ENCODE measurements at places on chromosomes 3 and 15.

DNA sequence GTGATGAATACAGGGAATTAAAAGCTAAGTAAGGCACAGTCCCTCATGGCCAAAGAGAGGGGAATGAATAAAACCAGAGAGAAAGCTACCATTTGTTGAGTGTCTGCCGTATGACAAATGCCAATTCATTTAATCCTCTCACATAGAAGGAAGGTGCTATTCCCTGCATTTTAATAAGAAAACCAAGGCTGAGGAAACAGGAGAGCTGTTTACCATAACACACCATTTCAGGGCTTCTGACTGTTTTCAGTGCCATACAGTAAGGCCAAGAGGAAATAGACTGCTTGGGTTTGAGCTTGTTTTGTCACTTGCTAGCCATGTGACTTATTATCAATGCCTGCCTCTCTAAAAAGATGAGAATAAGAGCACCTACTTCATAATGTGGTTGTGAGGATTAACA lies 10.1 kb downstream of the BTBD1 start:
- DNase-seq, result no peak

DNA sequence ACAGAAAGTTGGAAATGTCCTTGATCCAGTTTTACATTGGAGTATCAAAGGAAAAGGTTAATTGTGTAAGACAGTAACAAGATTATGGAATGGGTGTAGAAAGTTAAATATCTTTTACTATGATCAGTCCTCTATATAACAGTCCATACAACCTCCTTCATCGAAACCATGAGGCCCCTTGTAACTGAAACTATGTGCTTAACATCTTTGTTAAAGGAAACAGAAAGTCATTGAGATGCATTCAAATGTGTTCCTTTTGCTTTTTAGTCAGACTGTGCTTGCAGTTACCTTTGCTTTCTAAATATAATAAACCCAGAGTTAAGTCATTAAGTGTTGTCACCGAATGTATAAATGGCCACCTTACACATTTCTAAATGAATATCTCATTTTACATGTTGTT lies 1298.5 kb downstream of the ROBO2 start:
- DNase-seq, result no peak

DNA sequence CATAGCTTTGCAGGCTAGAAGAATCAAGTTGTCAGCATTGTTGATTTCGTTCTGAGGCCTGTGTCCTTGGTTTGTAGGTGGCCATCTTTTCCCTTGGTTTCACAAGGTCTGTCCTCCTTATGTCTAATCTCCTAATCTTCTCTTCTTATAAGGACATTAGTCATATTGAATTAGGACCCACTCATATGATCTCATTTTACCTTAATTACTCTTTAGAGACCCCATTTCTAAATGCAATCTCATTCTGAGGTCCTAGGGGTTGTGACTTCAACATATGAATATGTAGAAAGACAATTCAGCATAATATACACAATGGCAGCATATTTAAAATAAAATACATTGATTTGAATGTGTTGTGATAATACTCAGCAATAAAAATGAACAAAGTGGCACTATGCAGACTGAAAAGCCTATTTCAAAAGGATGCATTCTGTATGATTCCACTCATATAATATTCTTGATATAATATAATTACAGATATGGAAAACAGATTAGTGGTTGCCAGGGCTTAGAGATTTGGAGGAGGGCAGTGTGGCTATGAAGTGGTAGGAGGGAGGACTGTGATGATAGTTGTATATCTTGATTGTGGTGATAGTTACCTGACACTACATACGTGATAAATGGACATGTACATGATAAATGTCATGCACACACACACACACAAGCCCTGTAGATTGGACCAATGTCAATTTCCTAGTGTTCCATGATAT lies 431.0 kb downstream of the EPHA6 start:
- DNase-seq, result no peak

DNA sequence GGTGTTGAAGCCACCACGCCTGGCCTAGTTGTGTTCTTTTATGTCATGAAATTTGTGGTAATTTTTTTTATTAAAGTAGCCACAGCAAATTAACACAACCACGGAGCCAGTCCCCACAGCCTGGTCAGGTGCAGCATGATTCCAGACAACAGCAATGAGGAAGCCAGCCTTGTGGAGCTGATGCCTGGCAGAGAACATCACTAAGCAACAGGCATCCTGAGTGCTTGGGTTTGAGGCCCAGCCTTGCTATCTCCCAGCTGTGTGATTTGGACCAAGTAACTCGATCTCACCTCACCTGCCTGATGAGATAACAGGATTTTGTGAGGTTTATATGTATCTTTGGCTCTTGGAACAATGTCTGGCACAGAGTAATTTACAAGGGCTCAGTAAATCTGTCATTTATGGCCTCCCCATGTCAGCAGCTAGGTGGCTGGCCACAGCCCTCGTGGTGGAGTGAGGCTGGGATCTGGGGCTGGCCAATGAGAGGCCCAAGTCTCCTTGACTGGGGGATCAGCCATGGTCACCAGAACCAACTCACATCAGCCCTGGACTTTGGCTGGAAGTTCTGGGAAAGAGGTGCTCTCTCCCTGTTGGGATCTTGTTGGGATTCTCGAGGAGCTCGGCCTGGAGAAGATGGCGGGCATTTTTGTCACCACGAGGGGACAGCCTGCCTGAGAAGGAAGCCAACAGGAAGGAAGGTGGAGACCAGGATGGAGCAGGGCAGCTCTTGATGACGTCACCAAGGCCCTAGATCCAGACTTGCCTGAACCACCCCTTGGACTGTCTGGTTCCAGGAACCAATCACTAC lies 22.8 kb upstream of the FLNB start:
- no peak for DNase-seq

GRCh38 chr3:133829310-133829707 lies 23.7 kb downstream of the SRPRB start:
- no peak for DNase-seq

DNA sequence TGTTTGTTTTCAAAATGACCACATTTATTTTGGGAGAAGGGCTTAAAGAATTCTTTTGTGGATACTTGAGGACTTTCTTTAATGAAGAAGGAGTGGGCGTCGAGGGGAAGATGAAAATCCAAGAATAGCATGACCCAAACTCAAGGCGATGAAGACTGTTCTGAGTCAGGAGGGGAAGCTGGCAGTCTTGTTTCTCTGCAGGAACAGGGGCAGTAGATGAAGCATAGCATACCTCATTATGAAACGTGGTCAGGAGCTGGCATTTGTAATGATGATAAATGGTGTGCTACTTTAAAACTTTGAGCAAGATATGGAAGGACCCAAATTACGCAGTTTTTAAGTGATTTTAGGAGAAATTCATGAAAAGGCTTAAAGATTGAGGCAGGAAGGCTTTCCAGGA lies 549.0 kb downstream of the IGSF11 start:
- DNase-seq, result no peak

GRCh38 chr3:17151598-17152373 lies 267.0 kb downstream of the PLCL2 start:
- peak; percentile 87 for DNase-seq

GRCh38 chr3:55164191-55164590 lies 236.3 kb upstream of the LRTM1 start:
- DNase-seq, result no peak

DNA sequence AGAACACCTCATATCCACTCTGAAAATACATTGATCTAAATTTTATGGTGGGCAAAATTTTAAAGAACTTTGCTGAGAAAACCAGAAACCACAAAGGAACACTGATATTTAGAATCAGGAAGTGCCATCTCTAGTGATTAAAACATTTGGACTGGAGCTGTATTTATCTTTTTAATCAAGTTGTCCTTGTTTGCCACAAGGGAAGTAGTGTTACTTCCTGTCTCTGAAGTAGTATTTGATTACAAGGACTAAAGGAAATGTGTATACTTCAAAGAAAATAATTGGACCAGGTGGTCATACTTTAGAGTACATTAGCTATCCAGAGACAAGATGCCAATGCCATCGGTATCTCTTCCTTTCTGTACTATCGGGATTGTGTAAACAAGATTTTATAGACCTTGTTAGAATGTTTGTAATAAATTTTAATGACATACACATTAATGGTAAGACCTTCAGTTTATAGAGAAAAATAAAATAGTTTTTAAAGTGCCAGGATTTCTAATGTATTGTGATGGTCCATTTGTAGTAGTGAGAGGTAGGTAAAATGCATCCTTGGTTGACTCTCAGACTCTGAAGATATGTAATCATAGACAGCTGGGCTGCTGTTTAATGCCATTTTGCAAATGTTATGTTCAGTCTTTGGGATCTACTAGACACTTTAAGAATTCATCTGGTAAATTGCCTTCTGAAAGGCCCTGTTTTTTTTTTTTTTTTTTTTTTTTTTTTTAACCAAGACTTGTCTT lies 131.9 kb downstream of the B3GALNT1 start:
- no peak for DNase-seq

DNA sequence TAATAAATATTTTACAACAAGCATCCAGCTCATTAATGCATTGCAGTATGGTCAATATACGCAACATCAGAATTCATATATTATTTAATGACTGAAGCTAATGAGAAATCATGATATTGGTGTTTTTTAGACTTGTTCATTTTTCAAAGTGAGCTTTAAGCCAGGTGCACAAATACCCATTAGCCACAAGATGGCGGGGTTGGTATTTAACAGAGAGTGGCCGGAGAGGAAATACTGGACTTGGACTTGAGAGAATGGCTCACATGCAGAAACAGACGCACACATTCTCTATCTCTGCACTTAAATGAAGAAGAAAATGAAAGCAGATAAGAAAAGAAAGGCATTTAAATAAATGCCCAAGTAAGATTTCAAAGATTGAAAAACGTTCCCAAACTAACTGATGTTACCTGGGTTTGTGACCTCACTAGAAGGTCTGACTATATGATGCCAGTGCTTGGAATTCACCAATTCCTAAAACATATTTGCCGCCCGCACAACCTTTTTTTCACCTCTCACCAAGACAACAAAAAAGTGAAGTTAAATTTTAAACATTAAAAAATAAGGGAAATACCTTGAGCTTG lies 21.2 kb upstream of the CRBN start:
- no peak for DNase-seq

- no peak for DNase-seq
Observed at GRCh38 chr15:82649226-82649999, 2.2 kb upstream of the CPEB1 start.

DNA sequence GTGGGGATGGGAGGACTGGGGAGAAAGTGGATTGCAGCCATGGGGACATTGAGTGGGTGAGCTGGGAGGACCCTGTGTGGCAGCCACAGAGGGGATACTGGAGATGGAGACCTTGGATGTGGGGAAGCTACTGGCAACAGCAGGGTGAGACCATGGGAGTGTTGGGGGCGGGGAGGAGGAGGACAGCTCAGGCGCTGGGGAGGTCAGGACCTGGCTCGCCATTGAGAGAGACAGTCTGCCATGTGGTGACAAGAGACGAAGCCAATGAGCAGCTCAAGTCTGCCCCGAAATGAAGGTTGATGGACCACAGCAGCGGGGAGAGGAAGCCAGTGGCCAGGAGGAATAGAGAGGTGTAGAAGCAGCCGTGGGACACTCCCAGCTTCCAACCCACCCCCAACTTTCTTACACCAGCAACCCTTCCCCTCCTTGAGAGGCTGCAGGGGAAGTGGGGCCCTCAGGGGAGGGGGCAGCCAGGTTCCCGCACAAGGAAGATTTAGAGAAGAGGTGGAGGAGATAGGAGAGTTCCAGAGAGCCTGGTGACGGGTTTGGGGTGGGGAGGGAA lies 118.1 kb downstream of the ASB7 start:
- DNase-seq, result no peak

GRCh38 chr15:68730976-68731897 lies 89.5 kb downstream of the ANP32A start:
- DNase-seq, result no peak

DNA sequence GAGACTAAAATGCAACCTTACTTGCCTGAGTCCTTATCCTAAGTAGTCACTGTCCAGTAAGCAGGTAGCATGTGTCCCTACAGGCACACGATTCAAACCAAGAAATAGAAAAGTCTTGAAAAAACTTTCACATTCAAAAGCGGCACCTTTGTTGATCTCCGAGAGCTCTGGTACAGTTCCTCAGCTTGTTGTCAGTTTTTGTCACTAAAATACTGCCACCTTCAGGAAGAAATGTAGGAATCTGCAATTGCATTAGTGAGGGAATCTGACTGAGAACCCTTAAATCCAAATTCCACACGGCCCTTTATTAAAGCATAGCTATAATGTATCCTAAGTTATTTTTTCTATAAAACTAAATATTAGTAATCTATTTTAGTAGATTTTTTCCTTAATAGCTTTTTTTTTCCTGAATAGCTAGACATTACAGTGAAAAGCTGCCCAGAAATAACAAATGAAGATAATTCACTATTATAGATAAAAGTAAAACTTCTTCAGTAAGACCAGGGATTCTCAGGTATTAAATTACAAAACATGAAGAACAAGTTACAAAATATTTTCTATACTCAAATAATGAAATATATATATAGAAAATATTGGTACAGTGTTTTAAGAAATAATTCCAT lies 44.0 kb downstream of the CCDC54 start:
- no peak for DNase-seq

DNA sequence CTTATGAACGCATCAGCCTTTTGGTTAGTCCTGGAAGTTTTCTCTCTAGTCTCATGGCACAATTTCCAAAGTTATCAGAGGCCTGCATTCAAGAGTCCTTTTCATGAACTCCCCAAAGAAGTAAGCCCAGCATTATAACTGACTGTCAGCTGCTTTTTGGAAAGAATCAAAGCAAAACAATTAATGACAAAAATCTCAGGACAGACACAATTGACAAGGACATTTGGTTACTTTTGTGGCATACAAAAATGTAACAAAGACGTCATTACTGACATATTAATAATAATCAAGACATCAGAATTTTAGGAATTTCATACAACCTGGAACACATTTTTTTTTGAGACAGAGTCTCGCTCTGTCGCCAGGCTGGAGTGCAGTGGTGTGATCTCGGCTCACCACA lies 21.2 kb downstream of the KATNBL1 start:
- no peak for DNase-seq

- no peak for DNase-seq
Observed at GRCh38 chr15:89043031-89044002, 44.9 kb upstream of the ABHD2 start.

DNA sequence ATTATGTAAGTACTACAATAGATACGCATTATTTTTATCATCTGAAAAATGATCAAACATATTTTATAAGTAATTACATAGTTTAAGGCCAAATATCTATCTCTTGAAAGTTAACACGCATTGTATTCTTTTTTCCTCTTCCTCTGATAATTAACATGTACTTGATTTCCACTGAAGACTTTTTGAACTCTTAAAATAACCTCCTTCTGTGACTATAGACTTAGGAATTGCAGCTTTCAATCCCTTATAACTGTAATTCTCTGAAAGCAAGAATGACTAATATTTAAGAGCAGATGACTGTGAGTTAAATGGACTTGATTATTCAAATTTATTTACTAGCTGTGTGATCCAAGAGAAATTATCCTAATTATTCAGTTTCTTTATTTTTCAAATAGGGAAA lies 730.6 kb upstream of the NECTIN3 start:
- no peak for DNase-seq

- no peak for DNase-seq
Observed at GRCh38 chr3:61449327-61450040, 111.9 kb upstream of the PTPRG start.

DNA sequence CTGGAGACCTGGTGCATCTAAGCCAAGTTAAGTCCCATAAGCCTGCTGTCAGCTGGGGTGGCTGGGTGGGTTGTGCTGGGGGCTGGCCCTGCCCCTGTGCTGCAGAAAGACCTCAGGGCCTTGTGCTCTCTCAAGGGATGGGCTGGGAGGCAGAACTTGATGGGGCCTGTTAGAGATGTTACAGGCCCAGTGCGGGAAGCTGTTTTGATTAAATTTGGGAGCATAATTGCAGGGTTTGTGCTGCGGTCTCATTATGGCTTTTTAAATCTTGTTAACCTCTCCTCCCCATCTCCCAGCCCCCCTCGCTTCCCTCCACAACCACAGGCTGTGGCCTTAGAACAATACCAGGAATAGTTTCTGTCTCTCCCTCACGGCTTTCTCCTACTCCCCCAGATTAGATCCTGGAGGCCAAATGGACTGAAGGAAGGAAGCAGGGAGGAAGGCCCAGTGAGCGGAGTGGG lies 87.6 kb upstream of the TLE3 start:
- no peak for DNase-seq
